MM.1S (cell line): ENCODE measurements at places on chromosomes 5 and 9.

- no peak for DNase-seq
- H3K36me3 ChIP-seq, result no peaks in the 10 kb centered on the region
- no peak overlapping the region for H3K27ac ChIP-seq
- no peaks in the 10 kb centered on the region for H3K4me1 ChIP-seq
Measured at GRCh38 chr5:38500573-38501260, 55.7 kb downstream of the LIFR start.

GRCh38 chr9:31210978-31211570 is 1173.4 kb upstream of the ACO1 start:
- H3K4me1 ChIP-seq, result no peaks in the 10 kb centered on the region
- no peak for DNase-seq
- no peaks in the 10 kb centered on the region for H3K36me3 ChIP-seq
- H3K27ac ChIP-seq, result no peak overlapping the region
- no peak overlapping the region for H3K4me3 ChIP-seq

GRCh38 chr9:6355728-6356127 is 27.6 kb downstream of the TPD52L3 start:
- peaks cover 9% of the 10 kb centered on the region for H3K4me1 ChIP-seq
- no peaks in the 10 kb centered on the region for H3K36me3 ChIP-seq
- no peak overlapping the region for H3K27ac ChIP-seq
- H3K4me3 ChIP-seq, result no peak overlapping the region
- H3K27me3 ChIP-seq, result no peaks in the 10 kb centered on the region

DNA sequence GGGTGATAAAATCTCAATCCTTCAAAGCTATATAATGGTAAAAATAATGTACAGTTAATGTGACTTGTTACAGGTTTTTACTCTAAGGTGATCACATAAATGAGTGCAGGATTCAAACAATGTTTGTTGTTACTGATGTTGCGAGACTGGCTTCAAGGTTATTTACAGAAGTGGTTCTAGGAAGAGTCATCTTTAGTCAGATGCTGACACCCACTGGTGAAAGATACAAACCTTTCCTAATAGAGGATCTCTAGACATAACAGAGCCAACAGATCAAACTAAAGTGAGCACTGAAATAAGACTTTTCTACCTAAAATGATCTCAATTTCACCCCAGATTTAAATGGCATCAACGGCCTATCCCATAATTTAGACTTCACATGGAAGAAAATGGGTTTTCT is 20.2 kb downstream of the ARSB start:
- DNase-seq, result peak; percentile 66
- H3K36me3 ChIP-seq, result no peaks in the 10 kb centered on the region
- H3K4me1 ChIP-seq, result no peaks in the 10 kb centered on the region
- no peak overlapping the region for H3K4me3 ChIP-seq
- no peak overlapping the region for H3K27ac ChIP-seq
